ENCODE measurements at places on chromosomes 1 and 21. TPM values are rescaled to one million over a fixed set of nuclear protein-coding genes. Genes with fewer than 3 reads are reported as not detected.

DNA sequence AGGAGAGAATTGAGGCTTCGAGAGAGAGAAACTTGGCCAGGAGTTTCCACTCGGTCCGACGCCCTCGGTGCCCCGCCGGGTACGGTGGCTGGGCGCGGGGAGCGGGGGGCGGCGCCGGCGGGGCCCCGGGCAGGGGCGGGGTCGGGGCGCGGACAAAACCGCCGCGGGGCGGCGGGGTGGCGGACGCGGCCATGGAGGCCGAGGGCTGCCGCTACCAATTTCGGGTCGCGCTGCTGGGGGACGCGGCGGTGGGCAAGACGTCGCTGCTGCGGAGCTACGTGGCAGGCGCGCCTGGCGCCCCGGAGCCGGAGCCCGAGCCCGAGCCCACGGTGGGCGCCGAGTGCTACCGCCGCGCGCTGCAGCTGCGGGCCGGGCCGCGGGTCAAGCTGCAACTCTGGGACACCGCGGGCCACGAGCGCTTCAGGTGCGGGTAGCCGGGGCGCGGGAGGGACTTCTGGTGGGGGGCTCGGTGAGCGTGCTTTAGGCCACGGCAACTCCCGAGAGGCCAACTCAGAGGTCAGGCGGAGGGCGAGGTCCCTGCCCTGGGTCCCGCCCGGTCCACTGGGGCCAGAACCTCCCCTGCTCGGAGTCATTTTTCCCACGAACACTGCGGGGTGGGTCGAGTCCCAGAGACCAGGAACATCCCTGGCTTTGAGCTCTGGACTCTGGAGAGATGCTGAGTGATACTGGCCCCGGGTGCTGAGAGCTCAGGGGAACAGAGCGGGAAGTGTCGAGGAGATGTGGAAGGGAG, 431 bp downstream of the RAB42 start:
- DNase-seq: no peak

GRCh38 chr1:169329383-169329782, 38.2 kb downstream of the NME7 start:
- DNase-seq: no peak

DNA sequence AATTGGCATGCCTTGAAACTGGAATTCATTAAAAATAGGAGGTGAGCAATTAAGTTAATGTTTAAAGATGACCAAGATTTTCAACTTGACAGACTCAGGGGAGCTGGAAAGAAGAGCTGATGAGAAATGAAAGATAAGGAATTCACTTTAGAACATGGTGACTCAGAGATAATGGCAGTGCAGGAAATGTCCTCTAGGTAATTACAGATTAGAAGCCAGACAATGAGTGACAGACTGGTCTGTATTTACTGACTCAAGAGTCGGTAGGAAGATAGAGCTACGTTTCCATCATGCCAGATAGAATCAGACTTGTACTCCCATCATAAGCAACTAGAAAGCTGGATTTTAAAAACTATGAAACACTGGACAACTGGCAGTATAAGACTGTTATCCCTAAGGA, 151.6 kb downstream of the AJAP1 start:
- DNase-seq: no peak

- no peak for DNase-seq
These were observed 468.7 kb downstream of the ADGRL2 start for GRCh38 chr1:82269431-82269830.

CCDC18 gene
- 10.4 TPM for total RNA-seq

NCF2 gene
- 0.67 TPM for total RNA-seq

DNA sequence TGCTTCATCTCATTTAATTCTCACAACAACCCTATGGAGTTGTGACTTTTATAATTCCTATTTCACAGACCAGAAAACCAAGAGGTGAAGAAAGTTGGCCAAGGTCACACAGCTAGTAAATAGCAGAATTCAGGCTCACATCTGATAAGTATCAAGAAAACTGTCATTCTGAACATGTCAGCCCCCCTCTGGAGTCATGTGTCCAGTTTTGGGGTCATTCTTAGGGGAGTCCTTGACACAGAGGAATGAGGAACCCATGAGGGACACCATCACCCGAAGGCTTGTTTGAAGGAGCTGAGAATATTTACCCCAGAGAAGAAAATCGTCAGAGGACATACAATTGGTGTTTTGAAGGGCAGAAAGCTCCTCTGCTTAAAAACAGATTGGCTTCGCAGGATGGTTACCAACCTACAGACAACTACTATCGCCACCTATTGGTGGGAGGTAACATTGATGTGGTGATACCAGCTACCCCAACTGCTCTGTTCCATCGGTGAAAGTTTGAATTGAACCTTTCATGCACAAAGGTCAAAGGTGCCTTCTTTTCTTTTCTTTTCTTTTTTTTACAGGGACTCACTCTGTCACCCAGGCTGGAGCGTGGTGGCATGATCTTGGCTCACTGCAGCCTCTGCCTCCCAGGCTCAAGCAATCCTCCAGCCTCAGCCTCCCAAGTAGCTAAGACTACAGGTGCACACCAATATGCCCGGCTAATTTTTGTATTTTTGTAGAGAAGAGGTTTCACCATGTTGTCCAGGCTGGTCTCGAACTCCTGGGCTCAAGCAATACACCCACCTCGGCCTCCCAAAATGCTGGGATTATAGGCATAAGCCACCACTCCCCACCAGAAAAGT, 31.3 kb downstream of the NCMAP start:
- DNase-seq: peak; percentile 42

DNA sequence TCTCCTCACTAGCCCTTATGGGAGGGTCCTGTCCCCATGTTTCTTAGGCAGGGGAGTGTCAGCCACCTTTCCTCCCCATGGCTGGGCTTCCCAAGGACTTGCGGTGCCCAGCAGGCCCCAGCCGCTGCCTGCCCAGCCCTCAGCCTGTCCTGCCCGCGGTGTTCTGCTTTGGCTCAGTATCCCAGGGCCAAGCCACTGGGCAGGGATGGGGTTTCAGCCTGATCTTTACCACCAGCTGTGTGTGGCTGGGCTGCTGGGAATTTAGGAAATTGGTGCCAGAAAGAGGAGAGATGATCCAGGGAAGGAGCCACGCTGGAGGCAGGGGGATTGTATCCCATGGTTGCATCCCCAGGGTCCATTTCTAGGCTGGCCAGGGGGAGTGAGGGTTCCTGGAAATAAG, 6.9 kb upstream of the IGFN1 start:
- DNase-seq: no peak

DNA sequence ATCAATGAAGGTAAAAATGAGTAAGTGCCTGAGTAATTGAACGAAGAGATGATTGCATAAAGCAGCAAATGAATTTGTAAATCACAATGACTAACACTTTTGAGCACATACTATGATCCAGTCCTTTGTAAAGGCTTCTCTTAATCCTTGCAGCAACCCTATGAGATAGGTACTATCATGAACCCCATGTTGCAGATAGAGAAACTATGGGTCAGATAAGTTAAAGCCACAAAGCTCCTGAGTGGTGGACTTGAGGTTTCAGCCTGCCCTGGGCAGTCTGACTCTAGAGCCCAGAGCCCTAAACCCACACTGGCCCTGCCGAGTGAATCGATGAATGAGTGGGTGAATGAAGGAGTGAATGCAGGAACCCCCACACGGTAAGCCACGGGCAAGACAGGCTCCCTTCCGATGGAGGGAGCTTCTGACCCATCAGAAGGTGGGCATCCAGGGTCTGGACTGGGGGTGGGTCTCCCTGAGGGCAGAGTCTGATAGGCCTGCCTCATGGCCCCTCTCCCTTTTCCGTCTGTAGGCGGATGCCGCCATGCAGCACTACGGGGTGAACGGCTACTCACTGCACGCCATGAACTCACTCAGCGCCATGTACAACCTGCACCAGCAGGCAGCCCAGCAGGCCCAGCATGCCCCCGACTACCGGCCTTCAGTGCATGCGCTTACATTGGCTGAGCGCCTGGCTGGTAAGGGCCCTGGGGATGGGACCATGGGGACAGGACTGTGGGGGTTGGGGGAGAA, 17.0 kb downstream of the DMBX1 start:
- DNase-seq: no peak

DNA sequence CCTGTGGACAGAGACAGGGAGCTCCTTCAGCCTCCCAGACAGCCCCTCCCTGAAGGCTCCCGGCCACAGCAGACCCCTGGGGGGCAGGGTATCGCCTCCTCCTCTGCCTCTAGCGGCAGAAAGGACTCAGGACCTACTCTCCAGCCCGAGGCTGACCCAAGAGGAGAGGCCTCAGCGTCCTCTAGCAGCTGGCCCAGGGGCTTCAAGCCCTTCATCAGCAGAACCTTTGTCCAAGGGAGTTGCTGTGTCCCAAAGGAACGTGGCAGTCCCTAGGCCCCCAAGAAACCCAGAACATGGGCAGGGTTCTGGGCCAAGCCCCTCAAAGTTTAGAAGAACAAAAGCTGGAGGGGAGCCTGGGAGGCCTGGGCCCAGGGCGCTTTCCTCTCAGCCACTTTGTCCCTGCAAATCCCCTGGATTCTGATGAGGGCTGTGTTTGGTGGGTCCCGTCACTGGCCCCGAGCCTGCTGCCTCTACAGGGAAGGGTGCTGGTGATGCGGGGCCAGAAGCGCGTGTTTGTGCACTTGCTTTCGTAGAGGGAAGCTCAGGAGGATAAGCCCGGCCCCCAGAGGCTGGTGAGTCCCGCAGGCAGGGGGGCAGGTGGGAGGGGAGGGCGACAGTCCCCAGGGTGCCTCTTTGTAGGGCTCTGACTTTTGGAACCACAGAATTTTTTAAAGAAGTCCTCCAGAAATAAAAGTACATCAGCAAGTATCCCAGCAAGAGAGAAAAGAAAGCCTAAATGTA, 13.3 kb downstream of the ITGB2 start:
- DNase-seq: no peak

GRCh38 chr1:35500439-35500838, 56.8 kb downstream of the KIAA0319L start:
- no peak for DNase-seq

DNA sequence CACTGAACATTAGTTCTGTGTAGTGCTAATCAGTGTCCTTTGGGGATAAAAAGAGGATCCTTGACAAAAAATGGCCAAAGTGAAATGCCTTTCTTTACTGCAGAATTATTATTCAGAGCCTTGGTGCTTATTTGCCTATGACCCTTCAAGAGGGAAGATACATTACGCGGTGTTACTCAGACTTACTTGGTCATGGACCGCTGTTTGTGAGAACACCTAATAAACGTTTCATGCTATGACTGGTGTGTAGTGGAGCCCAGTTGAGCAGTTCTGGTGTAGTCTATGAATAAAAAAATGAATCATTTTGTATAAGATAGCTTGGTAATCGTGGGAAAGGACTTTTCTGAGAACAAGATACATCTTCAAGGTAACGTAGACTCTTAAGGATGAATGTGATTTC, 8.3 kb downstream of the NFYC start:
- no peak for DNase-seq

AGRN gene
- 374 TPM for total RNA-seq

DNA sequence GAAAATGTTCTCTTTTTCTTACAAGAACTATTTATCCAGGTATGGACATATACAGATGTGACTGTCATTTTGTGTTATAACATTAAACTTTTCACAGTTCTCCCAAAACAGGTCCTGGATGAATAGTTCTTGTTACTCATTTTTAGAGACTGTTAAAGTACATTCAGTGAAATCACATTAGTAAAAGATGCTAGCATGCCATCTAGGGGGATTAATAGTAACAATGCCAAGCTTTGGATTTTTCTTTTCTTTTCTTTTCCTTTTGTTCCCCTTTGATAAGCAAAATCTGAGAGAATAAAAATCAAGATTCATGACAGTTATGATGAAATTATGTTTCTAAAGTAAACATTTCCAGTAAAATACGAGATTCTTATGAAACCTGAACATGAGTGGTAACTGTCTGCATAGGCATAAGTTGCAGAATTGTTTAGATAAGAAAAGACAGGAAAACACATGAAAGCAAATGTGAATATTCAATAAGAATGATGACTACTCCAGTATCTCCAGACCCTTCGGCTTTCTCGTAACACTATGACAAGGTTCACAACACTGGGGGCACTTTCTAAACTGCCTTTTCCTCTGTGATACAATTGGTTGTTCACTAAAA, 77.5 kb downstream of the TPR start:
- no peak for DNase-seq

OR4F29 gene
- total RNA-seq: not detected

GRCh38 chr1:184462155-184462554, 75.3 kb downstream of the C1orf21 start:
- DNase-seq: no peak

GRCh38 chr1:246146804-246147523, 360.1 kb downstream of the SMYD3 start:
- no peak for DNase-seq

DNA sequence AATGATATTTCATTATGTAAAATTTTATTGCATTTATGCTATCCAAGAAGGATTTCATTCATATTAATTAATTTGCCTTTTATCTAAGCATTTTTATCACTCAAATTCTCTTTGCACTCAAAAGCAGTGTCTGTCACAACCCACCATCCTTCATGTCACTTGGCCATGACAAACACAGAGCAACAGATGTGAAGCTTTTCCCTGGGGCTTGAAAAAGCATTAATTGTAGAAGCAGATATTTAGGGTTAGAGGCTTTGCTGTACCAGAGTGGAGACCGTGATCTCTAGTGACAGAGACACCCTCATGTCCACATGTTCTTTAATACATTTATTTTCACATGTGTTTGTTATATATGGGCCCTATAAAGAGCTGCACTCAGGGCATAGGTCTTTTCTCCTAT, 230.5 kb downstream of the SPATA17 start:
- no peak for DNase-seq

DNA sequence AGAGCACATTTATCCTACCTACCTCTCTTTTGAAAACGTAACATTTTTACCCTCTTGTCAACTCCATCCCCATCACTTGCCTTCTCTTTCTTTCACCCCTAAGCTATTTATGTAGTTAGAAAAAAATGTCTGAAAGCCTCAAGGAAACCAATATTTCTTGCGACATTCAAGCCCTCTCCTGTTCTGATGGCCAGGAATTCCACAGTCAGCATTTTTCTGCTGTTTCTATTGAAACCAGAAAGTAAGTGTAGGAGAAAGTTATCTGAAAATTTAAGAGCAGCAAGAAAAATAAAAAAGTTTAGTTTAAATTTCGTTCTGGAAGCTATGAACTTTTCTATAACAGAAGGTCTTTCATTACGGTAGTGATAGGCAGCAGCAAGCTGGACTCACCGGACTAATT, 247.6 kb upstream of the PBX1 start:
- no peak for DNase-seq

VWA1 gene
- 34.2 TPM for total RNA-seq

DNA sequence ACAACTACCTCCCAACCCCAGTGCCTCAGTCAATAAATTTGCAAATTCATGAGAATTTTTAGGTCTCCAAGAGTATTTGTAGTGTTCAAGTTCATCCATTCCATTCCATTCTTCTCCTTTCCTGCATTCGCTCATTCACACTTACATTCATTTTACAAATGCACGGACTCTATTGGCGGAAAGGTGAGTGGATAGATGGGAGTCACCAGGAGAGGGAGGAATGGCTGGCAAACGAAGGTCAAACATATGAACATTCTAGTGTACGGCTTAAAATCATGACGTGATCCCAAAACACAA, 2.5 kb downstream of the LORICRIN start:
- no peak for DNase-seq
